Right atrium auricular region (tissue), 2 donors: ENCODE measurements at places on chromosomes 4 and X. TPM values are rescaled to one million over a fixed set of nuclear protein-coding genes. Genes with fewer than 3 reads are reported as not detected.

SRPK3 gene
- total RNA-seq = 24.6 TPM

NAP1L3 gene
- 7.5 TPM for total RNA-seq

MSANTD1 gene
- not detected for total RNA-seq

GRCh38 chrX:68646421-68646820 is 1.0 kb upstream of the STARD8 start:
- no peak overlapping the region for H3K4me3 ChIP-seq
- no peak overlapping the region for H3K27ac ChIP-seq
- no peak for DNase-seq
- H3K4me1 ChIP-seq = no peaks in the 10 kb centered on the region
- no peaks in the 10 kb centered on the region for H3K36me3 ChIP-seq

GRCh38 chr4:3702561-3703221 is 63.5 kb upstream of the ADRA2C start:
- no peaks in the 10 kb centered on the region for H3K36me3 ChIP-seq
- H3K4me1 ChIP-seq = no peaks in the 10 kb centered on the region
- no peak for DNase-seq
- peaks cover 12% of the 10 kb centered on the region for H3K27me3 ChIP-seq
- H3K27ac ChIP-seq = no peak overlapping the region

GABRA4 gene
- total RNA-seq = 1.0 TPM

CT83 gene
- total RNA-seq = not detected

DNA sequence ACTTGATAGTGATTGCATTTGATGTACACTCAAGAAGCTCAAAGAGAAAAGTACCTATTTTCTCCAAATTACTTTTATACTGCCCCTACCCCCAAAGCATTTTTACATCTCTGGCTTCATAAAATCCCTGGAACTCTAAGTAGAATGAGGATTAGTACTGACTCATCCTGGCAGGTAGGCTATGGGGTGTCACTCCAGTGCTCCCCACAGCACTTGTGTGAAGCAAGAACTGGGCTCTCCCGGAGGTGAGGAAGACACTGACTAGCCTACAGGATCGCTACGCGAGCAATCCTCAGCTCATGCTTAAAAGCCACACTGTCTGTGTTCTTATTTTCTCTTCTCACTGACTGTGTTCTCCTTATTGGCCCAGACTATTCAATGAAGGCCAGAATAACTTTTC is 90.4 kb upstream of the NDP start:
- H3K27me3 ChIP-seq = no peaks in the 10 kb centered on the region
- no peaks in the 10 kb centered on the region for H3K36me3 ChIP-seq
- no peak overlapping the region for H3K27ac ChIP-seq
- no peaks in the 10 kb centered on the region for H3K4me1 ChIP-seq
- DNase-seq = no peak

SHISA3 gene
- 14.5 TPM for total RNA-seq

ARHGAP36 gene
- total RNA-seq = not detected
